ENCODE measurements at places on chromosomes 1 and 21.

DNA sequence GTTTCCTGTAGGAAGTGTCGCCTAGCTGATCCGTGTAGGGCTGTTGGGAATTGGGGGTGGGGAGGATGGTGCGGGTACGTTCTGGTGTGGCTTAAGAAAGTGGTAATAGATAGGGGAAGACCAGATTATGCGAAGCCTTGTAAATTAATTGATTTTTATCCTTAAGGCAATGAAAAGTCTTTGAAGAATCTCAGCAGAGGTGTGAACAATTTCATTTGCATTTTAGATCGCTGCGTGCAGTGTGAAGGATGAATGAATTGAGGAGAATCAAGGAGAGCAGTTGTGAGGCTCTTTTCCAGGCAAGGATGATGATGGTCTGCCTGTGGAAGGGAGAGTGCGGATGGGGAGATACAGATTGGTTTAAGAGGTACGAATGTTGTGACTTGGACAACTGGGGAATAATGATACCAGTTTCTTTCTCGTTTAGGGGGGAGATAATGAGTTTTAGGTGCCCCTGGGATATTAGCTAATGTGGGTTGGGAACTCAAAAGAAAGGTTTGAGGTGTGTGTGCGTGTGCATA, 813 bp upstream of the DEDD start:
- DNase-seq, result no peak

DNA sequence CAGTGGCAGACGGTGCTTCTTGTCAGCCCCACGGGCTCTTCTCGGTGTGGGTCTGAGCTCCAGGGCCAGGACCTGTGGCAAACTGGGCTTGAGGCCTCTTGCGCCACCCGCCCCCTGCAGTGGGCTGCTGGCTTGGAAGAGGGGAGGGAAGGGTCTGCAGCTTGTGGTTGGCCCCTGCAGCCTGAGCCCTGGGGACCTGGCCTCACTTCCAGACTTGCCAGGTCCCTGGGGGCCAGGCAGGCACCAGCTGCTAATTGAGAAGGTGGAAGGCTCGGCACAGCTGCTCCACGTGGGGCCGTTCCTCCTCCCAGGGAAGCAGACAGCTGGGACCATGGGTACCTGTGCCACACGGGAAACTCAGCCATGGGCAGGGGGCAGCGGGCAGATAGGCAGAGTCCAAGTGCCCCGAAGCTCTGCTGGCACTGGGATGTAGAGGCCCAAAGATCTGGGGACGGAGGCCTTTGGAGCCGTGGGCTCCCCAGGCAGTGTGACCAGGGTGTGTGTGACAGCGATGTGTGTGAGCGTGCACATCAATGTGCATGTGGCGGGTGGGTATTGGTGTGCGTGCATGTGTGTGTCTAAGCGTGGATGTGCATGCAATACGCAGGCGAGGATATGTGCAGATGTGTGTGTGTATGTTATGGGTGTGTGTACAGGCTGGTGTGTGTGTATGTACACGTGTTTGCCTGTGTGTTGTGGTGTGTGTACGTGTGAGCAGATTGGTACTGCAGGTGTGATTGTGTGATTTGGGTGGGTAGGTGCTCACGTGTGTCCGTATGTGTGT, 39.3 kb downstream of the TP73 start:
- no peak for DNase-seq

DNA sequence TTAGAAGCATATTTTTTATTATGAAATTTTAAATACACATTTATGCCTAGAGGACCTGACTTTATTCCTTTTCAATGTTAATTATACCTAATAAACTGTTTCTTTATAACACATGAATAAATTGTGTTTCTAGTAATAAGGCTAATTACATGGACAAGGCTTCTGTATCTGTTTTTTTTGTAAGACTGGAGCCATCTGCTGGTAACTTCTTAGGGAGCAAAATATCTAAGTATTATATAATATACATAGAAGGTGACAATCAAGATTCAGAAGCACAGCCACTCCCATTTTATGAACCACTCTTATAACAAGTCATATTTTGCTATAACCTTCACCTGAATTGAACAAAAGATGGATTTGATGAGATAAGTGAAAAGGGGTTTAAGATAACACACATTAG, 84.2 kb downstream of the LBR start:
- no peak for DNase-seq

- DNase-seq, result no peak
These were observed 119.5 kb upstream of the HOOK1 start for GRCh38 chr1:59695252-59695651.

DNA sequence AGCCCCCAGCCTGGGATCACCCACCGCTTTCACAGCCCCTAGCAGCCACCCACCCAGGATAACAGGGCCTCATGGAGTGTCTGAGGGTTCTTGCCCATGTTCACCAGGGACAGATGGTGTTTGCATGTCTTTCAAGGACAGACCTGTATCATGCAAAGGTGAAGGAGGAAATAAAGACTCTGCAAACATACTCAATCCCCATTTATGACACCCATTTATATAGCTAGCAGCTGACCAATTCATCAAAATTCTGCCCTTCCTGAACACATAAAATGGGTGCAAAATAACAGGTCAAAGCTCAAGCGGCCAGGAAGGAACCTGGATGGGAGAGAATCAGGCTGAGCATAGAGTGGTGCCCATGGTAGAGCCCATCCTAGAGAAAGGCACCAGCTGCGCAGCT, 32.8 kb upstream of the LYPD8 start:
- DNase-seq, result no peak

DNA sequence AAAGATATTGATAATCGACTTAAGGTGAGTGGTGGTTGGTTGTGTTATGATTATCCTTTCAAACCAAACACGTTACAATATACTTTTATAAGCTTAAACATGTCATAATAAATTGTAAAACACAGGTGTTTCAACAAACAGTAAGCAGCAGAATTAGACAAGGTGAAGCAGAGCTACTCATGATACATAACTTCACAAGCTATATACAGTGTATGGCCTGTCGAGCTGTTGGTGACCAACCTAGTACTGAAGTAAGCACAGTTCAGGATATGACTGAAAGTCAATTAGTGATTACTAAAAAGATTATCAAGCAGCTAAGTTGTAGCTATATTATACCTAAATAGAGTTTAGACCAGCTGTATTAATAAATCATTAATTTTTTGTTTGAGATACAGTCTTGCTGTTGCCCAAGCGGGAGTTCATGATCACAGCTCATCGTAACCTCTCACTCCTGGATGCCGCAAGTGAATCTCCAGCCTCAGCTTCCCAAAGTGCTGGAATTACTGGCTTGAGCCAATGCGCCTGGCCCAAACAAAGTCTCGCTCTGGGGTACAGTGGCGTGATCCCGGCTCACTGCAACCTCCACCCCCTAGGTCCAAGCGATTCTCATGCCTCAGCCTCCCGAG, 148.1 kb downstream of the EIF4G3 start:
- DNase-seq, result no peak

DNA sequence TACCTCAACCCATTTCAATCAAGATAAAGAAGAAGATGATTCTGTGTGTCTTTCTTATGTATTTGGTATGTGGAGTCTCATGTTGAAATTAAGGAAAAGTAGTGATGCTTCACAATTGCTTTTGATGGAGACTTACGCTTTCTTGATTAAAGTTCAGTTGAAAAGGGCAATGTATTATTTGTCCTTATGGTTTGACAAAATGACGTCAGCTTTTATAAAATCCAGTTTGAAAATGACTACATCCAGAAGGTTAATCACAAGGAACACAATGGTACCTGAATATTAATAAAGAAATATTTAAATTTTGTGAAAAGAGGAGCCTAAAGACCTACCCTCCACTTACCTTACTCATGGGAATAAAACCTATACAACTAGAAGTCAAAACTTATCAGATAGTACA, 4.4 kb downstream of the KRTAP26-1 start:
- DNase-seq, result no peak

DNA sequence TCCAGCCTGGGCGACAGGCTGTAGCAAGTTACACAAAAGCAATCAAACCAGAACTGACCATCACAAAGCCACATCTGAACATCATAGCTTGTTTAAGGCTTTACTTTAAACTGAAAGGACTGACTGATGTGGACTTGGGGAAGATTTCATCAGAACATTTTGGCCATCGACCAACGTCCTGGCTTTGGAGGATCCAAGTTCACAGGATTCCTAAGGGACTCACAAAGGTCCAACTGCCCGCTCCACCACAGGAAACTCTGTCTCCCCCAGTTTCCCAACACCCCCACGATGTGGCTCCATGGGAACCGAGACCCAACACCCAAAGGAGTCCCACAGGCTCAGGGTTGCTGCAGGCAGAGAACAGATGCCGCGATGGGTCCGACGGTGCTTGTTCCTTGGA, 9.3 kb downstream of the SSU72 start:
- no peak for DNase-seq

GRCh38 chr21:37043818-37044217, 29.1 kb downstream of the PIGP start:
- no peak for DNase-seq

- no peak for DNase-seq
These were observed 37.3 kb downstream of the WNT2B start for GRCh38 chr1:112546076-112546475.

- no peak for DNase-seq
These were observed 1.1 kb downstream of the EFNA3 start for GRCh38 chr1:155079487-155080311.

- no peak for DNase-seq
These were observed 21.1 kb downstream of the MKNK1 start for GRCh38 chr1:46582972-46583371.

GRCh38 chr1:3537359-3537758, 73.9 kb downstream of the MEGF6 start:
- DNase-seq, result no peak

GRCh38 chr1:109158433-109158832, 44.5 kb downstream of the ELAPOR1 start:
- no peak for DNase-seq

DNA sequence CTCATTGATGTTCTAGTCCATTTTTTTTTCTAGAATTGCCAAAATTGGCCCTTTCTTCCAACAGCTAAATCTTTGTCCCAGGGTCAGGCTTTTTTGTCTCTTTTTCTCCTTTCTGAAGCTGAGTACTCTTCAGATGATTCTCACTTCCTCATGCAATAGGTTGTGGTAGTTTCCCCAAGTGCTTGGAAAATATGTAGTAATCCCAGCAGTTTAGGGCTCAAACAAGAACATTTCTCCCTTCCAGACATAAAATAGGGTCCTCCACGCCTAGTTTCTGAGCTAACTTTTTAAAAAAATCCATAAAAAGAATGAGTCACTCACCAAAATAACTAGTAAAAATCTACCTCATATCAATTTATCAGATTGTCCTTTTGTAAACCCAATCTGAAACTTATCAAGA, 10.0 kb upstream of the MCOLN3 start:
- no peak for DNase-seq

- no peak for DNase-seq
These were observed 12.2 kb downstream of the ADAMTS5 start for GRCh38 chr21:26954662-26955121.

- no peak for DNase-seq
These were observed 18.3 kb downstream of the CLIC6 start for GRCh38 chr21:34687065-34687464.

DNA sequence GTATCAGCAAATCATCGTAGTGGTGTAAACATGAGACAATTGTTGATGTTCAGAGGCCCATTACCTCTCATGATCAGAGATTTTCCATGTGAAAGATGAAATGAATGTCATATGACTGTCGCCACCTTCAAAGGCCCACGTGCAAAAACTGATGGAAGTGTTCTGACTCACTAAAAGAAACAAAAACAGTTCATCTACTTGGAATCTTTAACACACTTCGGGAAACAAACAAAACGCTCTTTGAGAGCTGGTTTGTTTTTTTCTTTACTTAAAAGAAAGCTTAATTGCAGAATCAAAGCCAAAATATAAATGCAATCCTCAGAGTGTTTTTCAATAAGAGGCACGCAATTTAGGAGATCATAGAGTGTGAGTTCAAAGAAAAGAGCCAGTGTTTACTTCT, 100.8 kb downstream of the PLPPR4 start:
- DNase-seq, result no peak

DNA sequence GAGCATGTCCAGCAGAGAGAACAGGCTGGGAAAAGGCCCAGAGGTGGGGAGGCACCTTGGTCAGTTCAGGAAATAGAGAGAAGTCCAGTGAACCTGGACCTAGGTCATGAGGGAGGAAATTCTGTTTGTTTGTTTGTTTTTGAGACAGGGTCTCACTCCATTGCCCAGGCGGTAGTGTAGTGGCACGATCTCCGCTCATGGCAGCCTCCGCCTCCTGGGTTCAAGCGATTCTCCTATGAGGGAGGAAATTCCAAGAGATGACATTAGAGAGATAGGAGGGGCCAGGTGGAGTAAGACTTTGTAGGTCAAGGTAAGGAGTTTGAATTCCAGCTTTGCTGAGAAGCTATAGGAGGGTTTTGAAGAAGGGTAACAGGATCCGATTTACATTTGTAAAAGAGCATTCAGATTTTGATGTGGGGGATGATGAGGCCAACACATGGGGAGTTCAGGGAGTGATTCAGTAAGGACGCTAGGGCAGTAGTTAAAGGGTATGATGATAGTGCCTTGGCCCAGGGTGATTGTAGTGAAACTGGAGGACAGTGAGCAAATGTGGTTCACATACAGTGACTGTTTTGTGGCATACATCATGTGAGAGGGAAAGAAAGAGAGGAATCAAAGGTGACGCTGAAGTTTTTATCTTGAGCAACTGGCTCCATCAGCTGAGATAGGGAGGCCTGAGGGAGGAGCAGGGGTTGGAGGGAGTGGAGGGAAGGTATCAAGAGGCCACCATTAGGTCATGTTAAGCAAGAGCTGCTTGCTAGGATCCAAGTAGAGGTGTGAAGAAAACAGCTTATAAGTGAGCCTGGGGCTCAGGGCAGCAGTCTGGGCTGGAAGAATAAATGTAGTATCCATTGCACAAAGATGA, 8.3 kb upstream of the TRABD2B start:
- no peak for DNase-seq

GRCh38 chr1:28078680-28079626, 9.5 kb downstream of the EYA3 start:
- no peak for DNase-seq

- DNase-seq, result no peak
These were observed 66.6 kb downstream of the DIRAS3 start for GRCh38 chr1:67983867-67984266.

GRCh38 chr1:183571678-183572268, 18.5 kb downstream of the NCF2 start:
- DNase-seq, result no peak

- no peak for DNase-seq
These were observed 18.0 kb upstream of the ST3GAL3 start for GRCh38 chr1:43689289-43689688.

GRCh38 chr1:41611932-41612450, 127.5 kb upstream of the EDN2 start:
- no peak for DNase-seq

GRCh38 chr1:193487722-193488121, 301.3 kb upstream of the B3GALT2 start:
- DNase-seq, result no peak

DNA sequence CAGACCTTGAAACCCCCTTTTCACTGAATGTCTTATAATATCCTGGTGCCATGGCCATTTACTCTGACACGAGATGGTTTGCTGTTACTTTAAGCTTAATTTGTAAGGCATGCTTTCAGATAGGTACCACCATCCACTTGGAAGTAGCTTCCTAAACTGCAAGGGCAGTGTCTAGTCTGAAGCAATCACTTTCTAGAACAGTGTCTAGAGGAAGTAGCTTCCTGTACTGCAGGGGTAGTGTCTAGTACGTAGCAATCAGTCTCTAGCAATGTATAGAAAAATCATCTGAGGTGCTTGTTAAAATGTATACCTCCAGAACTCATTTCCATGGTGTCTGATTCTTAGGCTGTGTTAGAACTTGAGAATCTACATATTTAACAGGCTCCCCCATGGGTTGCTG, 42.5 kb downstream of the ZBTB40 start:
- no peak for DNase-seq

- no peak for DNase-seq
These were observed 69.0 kb downstream of the FAAP20 start for GRCh38 chr1:2125350-2126211.
